Immature natural killer cell (primary cell): ENCODE measurements at places on chromosomes 6 and 20.

- H3K36me3 ChIP-seq: peaks cover 6% of the 10 kb centered on the region
- H3K27ac ChIP-seq: peak overlapping the region; percentile 92
- peaks cover 20% of the 10 kb centered on the region for H3K27me3 ChIP-seq
- no peak for DNase-seq
Observed at GRCh38 chr6:63572747-63573075, 431 bp downstream of the LOC128125822 start.

- peaks cover 57% of the 10 kb centered on the region for H3K4me1 ChIP-seq
- peak overlapping the region; percentile 36 for H3K4me3 ChIP-seq
- no peaks in the 10 kb centered on the region for H3K36me3 ChIP-seq
- DNase-seq: no peak
- peaks cover 30% of the 10 kb centered on the region for H3K27me3 ChIP-seq
Observed at GRCh38 chr6:108114841-108115597, 40.5 kb upstream of the OSTM1 start.

- no peak overlapping the region for H3K4me3 ChIP-seq
- no peak overlapping the region for H3K27ac ChIP-seq
- peaks cover 1% of the 10 kb centered on the region for H3K27me3 ChIP-seq
Observed at GRCh38 chr6:128007658-128008057, 106.8 kb upstream of the THEMIS start.

- H3K27ac ChIP-seq: no peak overlapping the region
- no peaks in the 10 kb centered on the region for H3K36me3 ChIP-seq
- H3K4me1 ChIP-seq: no peaks in the 10 kb centered on the region
- H3K4me3 ChIP-seq: no peak overlapping the region
- no peak for DNase-seq
Observed at GRCh38 chr20:32035426-32035779, 16.6 kb upstream of the HCK start.
